ENCODE measurements at places on chromosomes 1 and 21. TPM values are rescaled to one million over a fixed set of nuclear protein-coding genes. Genes with fewer than 3 reads are reported as not detected.

Gene UTS2
- total RNA-seq: not detected

Gene PLK3
- total RNA-seq: 27.4 TPM

Gene PLA2G4A
- 10.1 TPM for total RNA-seq

Gene C4BPA
- 0.16 TPM for total RNA-seq

Gene TRIM67
- total RNA-seq: 0.04 TPM

Gene TMEM200B
- 28.3 TPM for total RNA-seq

Gene FAM43B
- total RNA-seq: 0.59 TPM

- DNase-seq: no peak
Measured at GRCh38 chr1:57854436-57854835, 430.6 kb upstream of the DAB1 start.

DNA sequence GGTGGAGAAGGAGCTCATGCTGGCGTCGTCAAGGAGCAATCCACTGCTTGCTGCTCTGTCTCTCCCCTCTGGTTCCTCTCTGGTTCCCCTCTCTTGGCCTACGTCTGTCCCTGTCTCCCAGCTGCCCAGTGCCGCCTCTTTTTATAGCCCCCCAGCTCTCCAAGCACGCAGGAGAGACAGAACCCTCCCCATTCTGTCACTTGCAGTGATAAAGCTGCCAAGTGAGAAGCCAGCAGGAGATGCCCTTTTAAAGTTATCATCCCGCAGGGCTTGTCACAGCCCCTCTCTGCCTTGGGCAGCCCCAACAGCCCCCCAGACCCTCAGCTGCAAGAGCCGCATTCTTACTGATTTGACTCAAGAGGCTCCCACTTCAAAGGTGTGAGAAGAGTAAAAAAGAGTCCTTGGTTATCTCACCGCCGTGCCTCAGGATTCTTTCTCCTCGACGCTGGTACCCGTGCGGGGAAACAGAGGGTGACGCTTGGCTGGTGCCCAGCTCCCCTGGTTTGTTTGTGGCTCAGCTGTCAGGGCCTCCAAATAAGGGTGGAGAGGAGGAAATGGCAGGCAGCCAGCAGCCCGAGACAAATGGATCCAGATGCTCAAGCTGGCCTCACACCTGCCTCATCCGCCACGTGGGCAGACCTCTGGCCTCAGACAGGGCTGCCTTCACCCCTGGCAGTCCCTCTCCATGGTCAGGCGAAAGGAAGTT lies at the start of gene NPPA:
Gene NPPA (minus strand): TSS at position 117 of the 706 bp plus-strand sequence. CDS start 99 bp downstream, at position 18.
- DNase-seq: no peak

DNA sequence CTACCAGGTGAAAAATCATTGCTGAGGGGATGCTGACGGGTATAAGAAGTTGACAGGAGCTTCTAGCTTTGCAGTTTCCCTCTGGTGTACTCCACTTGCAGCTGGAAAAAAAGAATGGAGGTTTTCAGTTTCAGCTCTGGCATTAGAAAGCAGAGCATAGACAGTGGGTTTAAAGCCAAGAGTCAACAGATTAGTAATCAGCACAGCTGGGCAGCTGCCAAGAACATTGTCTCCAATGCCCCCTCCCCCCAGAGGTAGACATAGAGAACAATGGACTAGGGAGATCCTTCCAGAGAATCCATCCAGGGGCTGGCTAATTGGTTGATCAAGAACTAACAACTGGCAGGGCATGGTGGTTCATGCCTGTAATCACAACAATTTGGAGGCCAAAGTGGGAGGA lies 10.1 kb upstream of the ZBTB8B start:
- no peak for DNase-seq

- DNase-seq: no peak
Measured at GRCh38 chr1:172746091-172746949, 87.4 kb downstream of the FASLG start.

- DNase-seq: no peak
Measured at GRCh38 chr21:23977971-23978370, 1629.3 kb downstream of the MRPL39 start.

DNA sequence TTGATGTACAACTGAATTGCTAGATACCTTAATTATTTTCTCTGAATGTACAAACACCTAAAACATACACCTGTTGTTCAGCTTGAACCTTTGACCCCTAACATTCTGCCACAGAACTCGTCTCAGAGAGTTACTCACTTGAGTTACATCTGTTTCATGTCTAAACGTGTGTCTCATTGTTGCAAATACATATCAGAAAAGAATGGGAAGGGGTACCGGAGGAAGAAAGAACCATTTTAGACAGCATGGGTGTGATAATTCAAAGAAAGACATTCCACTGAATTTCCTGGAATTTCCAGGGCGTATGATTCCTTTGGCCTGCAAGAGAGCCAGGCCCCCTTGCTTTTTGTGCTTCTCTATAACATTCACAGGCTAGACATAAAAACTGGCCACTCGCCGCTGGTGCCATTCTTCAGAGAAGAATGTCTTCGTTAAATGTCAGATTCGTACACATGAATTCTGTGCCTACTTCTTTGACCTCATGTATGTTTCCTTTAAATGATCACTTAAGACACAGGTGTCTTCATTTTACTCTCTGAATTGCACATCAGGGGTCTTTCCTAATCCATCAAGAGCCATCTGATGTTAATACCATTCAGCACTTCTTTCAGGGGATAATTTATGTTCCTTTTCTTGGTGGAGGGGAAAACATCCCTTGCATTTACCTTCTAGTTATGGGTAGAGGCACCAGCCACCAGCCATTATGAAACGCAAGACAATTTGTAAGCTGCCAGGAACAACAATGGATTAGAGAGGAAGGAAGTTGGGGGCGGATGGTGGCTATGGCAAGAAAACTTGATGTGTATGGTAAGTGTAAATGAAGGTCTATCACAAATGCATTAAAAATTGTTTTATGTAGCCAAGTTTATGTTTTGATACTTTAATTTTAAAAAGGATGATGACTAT lies 12.7 kb downstream of the ATF3 start:
- DNase-seq: no peak

GRCh38 chr1:56798053-56798471 lies 21.1 kb downstream of the FYB2 start:
- DNase-seq: no peak

DNA sequence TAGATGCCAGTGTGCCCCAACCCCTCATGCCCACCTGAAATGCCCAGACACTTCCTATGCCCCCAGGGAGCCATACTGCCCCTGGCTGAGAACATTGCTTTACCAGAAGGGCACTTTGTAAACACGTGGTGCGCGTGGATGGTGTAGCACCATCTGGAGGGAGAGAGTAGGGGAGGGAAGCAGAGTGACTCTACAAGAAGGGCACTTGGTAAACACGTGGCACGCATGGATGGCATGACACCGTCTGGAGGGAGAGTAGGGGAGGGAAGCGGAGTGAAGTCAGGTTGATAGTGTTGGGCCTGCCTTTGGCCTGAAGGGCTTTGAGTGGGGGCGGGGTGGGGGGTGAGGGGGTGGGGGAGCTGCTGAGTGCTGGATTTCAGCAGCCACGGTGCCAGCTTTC lies 324.0 kb upstream of the VAMP3 start:
- no peak for DNase-seq

DNA sequence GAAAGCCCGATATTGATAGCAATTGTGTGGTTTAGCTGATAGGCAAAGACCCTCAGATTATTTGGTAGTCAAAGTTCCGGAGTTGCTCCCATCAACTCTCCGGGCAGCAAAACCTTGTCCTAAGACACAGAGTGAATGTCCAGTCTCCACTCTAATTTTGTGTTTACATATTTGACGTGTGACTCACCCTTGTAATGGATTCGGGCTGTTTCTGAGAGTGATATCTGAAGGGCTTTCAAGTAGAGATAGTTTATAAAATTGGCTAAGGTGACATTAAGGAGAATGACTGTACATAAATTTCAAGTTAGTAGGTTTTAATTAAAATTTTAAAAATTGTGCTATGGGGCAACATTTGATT lies 154.2 kb downstream of the CNIH3 start:
- no peak for DNase-seq

DNA sequence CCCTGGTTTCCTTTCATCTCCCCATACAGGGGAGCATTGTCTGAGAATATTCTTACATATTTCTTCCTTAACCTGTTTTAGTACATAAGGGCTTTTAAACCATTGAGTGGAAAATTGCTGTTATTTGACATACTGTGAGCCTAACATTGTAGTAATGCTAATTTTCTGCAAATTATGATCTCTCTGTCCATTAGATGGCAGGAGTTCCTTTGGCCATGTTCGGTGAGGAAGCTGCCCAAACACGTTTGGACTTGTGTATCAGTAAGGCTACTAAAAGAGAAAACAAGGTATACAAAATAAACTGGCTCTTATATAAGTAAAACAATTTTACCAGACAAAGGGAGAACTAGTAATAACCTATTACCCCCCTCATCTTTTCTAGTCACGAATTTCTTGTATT lies 29.2 kb downstream of the CDC7 start:
- DNase-seq: no peak

DNA sequence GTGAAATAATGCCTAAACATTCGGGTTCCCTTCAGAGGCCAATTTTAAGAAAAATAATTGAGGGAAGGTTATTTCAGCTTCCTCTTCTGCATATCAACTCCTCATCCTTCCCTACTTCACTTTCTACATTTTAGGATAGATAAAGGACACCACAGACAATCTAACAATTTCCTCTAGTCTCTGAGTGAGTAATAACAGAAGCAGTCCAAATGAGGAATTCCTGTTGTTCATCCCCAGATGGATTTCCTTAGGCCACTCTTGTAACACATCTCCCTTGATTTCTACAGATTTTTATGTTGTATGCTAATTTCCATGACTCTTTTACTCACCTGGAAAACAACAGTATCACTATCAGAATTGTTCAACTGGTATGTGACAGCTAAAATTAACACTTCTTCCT lies 87.7 kb upstream of the LYPLAL1 start:
- DNase-seq: no peak

DNA sequence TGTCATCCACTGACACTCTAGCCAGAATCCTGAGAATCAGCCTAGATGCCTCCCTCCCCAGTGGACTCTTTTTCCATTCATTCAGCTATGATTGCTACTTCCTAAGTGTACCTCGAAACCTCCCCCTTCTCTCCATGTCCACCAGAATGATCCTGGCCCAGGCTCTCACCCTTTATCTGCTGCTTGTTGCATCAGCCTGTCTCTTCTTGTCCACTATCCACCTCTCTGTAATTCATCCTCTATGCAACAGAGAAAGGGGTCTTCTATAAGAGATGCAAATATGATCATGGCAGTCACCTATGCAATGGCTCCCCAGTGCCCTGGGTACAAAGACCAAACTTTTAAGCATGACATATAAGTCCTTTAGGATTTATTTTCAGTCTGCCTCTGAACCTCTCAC lies 37.7 kb downstream of the JUN start:
- DNase-seq: no peak

DNA sequence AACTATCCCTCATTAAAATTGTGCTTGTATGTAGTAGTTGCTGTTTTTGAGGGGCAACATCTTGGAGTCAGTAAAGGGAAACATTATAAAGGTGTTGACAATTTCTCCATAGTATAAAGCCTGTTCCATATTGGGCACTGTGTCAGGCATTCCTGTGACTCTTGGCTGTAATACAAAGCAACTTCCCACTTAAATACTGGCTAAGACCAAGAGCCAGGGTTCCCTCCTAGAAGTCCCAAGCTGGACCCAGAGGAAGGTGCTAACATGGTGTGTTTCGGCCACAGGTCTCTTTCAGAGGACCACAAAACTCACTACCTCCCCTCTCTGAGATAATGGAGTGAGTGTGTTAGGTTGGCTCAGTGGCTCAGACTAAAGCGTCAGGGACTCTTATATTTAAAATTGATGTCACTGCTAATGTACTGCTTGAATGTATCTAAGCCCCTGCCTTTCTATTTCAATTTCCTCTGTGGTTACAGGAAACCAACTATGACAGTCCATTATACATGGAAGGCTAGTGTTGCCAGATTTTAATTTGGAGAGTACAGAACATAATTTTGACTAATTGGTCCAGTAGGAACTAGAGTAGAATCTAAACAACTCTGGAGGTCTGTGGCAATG lies 74.7 kb upstream of the RGL1 start:
- DNase-seq: no peak

Data from mesothelial cell of epicardium (in vitro differentiated cells).